Activated T-cell treated with anti-CD3 and anti-CD28 coated beads for 24 hours (primary cell): ENCODE measurements at places on chromosomes 6 and 20.
A peak's percentile ranks its signal among the peaks of the same experiment; 100 is the strongest.

GRCh38 chr6:90326404-90327057 lies 29.9 kb upstream of the BACH2 start:
- peak; percentile 11 for DNase-seq

DNA sequence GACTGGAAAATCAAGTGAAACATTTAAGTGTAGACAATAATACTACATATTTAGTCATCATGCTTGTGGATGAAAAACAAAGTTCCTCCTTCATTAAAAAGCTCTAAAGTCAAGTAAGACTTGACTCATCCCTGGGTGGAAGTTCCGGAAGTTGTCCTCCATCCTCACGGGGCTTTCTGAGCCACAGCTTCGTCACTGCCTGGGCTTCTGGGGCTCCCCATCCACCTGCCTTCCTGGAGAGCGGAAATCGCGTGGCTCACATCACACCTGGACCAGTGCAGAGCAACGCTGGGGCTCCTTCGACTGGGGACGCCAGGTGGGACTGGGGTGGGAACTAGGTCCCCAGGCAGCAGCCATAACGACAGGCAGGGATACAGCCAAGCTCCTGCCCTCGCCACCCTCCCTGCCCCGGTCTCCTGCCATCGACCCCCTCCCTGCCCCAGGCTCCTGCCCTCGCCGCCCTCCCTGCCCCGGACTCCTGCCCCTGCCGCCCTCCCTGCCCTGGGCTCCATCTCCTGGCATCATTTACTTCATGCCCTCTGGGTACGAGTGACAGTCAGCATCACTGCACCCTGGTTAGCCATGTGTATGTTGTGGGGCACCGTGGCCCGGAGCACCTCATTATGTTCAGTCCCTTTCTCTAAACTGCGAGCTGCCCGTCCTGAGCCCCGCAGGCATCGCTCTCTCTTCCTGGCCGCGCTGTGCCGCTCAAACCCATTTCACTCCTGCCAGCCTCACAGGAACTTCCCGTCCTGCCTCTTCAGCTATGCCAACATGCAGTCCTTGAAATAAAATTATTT lies 12.9 kb downstream of the THBS2 start:
- no peak for DNase-seq

- DNase-seq: no peak
Observed at GRCh38 chr20:48816282-48817205, 11.3 kb downstream of the PREX1 start.

DNA sequence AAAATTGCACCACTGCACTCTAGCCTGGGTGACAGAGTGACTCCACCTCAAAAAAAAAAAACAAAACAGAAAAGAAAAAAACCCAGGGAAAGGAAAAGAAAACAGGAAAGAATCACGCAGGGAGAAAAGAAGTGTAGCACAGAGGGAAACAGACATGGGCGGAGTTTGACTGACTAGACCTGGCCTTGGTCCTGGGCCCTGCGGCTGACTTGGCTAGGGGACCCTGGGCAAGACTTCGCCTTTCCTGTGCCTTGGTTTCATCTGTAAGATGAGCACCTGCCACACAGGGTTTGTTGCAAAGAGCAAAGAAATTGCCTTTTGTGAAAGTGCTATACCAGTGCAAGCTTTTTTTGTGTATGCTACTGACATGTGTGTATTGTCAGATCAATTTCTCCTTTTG lies 71.3 kb upstream of the KCNG1 start:
- DNase-seq: no peak

DNA sequence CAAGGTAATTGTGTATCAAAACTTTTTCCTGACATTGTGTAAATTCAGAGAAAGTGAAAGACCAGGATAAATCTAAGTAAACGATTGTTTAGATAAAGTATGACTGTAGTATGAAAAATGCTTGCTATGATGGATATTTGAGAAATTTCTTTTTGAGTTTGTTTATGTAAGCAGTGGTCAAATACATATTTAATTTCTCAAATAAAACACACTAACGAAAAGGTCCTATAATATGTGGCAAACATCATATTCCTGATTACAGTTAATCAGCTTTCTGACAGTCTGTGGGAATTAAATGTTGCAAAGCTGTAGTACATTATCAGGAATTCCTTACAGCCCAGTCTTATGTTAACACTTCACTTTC lies 636.9 kb downstream of the MMUT start:
- DNase-seq: no peak

- no peak for DNase-seq
Observed at GRCh38 chr6:158244373-158244772, 67.9 kb upstream of the TULP4 start.

DNA sequence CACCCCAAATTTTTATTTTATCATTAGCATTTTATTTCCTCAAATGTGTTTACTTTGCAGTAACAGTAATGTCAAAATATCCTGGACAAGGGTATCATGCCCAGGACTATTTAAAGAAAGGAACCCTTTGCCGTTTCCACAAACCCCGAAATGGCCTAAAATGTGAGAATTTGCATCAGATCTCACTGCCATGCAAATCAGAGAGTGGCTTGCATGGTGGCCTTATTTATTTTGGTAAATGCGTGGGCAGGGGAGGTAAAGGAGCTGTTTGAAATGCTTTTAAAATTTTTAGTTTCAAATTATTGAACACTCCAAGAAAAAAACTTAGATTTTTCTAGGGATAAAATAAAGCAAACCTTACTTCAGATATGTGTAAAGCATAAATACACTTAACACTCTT lies 43.8 kb downstream of the ADAT2 start:
- no peak for DNase-seq

DNA sequence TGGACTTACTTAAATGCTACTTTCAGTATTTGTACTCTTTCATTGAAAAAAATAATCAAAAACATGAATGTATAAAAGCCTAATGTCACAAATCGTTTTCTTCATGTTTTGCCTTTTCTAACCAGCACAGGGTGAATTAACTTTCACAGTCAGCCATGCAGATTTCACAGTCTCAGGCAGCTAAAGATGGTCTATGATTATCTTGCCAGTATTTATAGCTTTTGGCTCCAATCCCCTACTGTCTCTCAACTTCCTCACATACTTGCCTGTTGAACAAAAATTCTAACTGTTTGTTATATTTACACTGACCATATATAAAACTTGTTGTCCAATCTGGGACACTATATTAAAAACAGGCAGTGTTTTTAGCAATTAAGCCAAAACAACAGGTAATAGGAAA lies 358.2 kb downstream of the ARHGAP18 start:
- no peak for DNase-seq

DNA sequence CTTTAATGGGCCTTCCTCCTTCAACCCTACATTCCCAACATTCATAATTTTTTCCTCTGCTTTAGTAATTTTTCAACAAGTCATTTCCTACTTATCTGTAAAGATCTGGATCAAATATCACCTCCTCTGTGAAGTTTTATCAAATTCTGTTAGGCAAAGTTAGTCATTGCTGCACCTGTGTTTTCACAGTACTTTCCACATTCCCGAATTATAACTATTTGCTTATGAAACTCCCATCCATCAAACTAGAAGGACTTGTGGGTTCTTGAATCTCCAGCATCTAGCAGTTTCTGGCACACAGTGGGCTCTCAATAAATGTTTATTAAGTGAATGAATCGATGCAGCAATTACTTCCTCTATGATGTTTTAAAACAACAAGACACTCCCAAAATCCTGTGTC lies 257.6 kb downstream of the HDGFL1 start:
- DNase-seq: no peak

- DNase-seq: no peak
Observed at GRCh38 chr20:45991616-45992015, 17.1 kb upstream of the MMP9 start.

DNA sequence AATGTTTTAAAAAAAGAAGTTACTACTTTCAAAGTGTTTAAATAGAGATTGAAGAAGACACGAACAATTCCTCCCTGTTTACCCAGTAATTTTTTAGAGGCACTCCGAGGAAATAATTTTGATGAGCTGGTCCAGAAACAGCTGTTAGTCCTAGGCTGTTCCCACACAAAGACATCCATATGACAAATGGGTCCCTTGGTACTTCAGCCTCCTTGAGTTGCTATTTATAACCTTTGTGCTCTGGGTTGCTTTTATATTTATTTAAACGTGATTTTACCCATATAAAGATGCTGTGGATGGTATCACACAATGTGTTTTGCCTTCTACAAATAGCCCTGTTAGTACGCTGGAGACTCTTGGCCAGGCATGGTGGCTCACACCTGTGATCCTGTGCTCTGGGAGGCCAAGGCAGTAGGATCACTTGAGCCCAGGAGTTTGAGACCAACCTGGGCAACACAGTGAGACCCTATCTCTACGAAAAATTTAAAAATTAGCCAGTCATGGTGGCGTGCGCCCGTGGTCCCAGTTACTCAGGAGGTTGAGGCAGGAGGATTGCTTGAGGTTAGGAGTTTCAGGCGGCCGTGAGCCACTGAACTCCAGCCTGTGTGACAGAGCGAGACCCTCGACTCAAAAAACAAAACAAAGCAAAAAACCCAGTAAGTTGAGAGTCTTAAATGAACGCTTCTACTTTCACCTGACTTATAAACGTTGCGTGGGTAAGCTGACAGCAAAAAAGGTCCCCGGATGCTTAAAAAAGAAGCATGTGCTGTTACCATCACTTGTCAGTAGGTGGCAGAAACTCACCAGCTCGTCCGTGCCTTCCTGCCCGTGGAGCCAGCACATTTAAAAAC lies 56.9 kb upstream of the ARMH2 start:
- peak; percentile 71 for DNase-seq
